T-helper 1 cell (primary cell): ENCODE measurements at places on chromosomes 5 and 9.

GRCh38 chr5:79448336-79448735 lies 65.6 kb downstream of the HOMER1 start:
- DNase-seq: no peak

GRCh38 chr5:74107899-74108298 lies 481.9 kb downstream of the ARHGEF28 start:
- DNase-seq: no peak

GRCh38 chr5:6583049-6583880 lies 49.6 kb downstream of the NSUN2 start:
- DNase-seq: peak; percentile 18

DNA sequence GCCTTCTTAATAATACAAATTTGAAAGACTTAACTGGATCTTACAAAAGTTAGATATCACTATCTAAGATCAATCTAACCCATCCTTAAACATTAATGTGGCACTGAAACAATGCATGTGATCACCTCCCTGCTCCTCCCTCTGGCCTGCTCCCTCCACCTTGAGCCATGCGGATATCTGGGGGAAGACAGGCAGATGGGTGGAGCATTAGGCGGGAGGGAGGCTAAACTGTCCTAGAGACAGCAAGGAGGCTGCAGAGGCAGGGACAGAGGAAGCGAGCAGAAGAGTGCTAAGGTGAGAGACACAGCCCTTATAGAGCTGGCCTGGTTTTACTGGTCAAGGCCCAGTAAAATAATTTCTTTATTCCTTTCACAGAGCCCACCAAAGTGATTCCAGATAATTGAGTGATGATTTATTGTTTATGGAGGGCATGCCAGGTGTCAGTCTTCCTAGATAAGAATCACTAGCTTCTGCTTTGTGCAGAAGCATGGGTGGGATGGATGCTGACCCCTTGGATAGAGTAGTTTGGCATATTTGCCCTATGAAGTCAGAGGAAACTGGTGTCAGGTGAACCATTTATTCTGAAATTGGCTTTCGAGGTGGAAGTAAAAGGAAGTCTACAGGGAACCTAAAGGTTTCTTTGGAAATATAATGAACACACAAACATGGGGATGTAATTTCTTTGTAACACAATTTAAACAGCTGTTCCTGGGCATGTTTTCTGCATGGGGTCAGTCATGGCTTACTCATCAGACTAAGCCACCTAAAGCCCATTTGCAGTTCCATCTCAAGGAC lies 188.3 kb downstream of the GNAQ start:
- no peak for DNase-seq

GRCh38 chr9:120942186-120943001 lies 15.8 kb upstream of the TRAF1 start:
- no peak for DNase-seq

GRCh38 chr9:135155396-135155795 lies 67.9 kb downstream of the OLFM1 start:
- no peak for DNase-seq

GRCh38 chr9:127136880-127137639 lies 14.6 kb upstream of the ANGPTL2 start:
- DNase-seq: no peak

- peak; percentile 3 for DNase-seq
Observed at GRCh38 chr9:84697509-84698114, 28.1 kb downstream of the NTRK2 start.

GRCh38 chr9:27818348-27818747 lies 245.1 kb upstream of the C9orf72 start:
- DNase-seq: no peak

DNA sequence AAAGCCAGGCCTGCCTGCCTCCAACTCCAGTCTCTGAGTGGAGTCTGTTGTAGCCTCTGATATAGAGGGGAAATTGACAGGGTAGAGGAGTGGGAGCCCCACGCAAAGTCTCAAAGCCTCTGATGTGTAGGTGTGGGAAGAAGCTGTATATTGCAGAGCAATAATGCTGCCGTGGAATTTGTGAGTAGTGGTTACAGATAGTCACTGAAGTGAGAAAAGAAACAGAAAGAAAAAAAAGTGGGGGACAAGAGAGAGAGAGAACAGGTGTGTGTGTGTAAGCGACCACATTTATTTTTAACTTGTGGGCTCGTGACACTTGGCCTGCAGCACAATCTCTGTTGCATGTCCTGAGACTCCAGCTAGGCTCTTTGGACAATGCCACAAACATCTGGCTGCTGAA lies 227.8 kb downstream of the NSG2 start:
- no peak for DNase-seq

DNA sequence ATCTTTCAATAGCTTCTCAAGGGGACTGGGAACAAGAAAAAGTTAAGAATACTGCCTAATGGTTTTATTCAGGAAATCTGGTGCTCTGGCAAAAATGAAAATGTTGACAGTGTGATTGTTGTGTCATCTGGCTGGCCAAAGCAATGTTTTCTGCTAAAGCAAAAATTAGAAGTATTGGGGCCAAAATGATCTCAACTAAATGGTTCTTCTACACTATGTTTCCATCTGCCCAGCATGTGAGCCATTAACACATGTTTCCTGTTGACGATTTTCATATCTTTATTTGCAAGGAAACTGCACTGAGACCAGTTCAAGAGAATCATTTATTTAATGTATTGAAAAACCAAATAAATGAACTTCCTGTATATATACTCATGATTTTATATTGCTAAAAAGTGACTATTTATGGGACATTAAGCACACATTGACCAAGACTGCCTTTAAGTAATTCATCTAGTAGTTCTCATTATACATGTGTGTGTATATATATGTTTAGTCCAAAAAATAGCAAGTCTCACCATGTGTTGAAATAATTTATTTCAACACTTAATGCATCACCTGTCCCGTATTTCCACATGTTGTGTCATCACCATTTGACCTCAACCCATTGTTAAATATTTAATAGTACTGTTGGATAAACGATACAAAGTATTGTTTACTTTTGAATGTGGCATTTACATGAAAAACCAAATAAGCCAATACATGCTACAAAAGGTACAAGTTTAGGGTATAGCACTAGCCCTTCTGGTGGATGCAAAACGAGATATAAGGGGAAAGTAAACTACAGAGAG lies 7.5 kb upstream of the FST start:
- DNase-seq: no peak

- no peak for DNase-seq
Observed at GRCh38 chr9:13388157-13388556, 108.7 kb upstream of the MPDZ start.

- no peak for DNase-seq
Observed at GRCh38 chr5:171783051-171783450, 2.6 kb upstream of the SMIM23 start.

DNA sequence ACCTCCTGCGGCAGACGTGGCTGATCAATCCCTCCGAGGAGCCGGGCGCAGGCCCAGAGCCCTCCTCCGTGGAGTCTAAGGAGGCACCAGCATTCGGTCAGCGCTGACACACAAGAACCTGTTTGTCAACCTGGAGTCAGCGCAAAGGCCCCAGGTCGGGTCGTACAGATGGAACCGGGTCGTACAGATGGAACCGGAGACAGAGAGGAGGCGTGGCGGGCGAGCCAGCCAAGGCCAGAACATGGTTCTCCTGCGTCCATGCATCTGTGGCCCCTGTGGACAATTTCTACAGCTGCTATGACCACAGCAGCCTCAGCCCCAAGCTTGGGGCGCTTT lies 125.1 kb upstream of the SARDH start:
- DNase-seq: no peak

DNA sequence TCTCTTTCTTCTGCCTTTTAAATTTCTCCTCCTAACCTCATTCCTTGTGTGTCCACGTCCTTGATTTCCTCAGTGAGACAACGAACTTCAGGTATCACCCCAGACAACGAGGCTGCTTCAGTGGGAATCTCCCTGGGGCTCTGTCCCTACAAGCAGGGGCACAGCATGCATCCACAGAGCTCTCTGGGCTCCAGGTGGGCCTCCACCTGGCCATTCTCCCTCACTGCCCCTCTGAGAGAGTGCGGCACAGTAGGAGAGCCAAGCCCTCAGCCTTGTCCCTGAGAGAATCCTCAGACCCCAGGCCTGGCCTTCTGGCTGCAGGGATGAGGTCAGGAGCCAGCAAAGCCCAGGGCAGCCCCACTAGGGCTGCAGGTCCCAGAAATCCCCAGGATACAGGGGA lies 105.3 kb downstream of the LHFPL2 start:
- DNase-seq: no peak

DNA sequence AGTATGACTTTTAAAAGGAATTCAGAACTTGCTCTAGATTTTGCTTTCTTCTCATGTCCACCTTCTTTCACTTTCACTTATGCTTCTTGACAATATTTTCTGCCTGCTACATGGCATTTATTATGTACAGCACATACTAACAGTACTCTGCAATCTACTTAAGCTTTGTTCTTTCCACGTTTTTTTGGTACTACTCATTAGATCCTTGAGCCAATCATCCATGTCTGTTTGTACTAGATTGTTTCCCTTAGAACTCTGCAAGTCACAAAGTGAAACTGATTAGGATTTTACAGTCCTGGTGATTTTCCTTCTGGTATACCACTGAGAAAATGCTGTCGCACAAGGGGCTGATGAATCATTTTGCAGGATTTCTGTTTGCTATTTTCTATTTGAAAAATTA lies 78.3 kb downstream of the PARP8 start:
- DNase-seq: no peak

DNA sequence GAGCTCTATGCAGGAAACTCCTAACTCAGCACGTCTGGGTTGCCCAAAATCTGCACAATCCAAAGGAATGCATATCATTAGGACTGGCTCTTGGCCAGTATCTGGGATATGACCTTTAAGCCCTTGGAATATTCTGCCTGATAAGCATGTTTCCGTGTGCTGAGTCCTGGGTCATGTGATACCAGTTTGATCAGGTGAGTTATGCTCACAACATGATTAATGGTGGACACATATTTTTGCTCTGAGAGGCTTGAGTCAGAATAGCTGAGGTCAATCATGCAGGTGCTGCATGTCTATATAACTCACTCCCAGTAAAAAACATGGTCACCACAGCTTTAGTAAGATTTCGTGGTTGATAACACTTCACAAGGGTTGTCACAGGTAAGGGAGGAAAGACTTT lies 408.8 kb downstream of the YTHDC2 start:
- DNase-seq: no peak

DNA sequence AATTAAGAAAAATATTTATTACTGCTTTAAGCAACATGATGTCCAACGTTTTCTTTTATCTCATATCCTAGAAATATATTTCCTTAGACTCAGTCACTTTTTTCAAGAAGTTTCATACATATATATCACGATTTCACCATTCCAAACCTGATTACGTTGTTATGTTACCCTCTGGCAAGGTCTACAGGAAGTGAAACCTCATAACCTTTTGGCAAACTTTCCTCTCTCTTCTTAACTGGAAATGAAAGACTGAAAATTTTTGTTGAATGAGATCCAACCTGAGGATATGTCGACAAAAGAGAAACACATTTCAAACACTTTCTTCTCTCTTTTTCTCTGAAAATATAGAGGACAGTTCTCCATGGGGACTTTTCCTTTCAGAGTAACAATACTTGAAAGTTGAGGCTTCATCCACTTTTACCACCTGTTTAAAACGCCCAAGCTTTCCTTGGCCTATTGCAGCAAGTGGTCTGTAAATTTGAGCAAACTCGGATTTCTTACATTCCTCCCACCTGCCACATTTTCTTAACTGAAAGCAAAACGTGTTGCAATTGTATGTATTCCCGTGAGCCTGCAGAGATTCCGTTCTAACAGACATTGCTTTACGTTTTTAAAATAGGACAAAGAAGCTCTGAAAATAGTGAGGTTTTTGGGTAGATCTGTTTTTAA lies 298.1 kb downstream of the CETN3 start:
- DNase-seq: no peak

- DNase-seq: no peak
Observed at GRCh38 chr9:80775530-80775929, 913.8 kb downstream of the TLE1 start.

GRCh38 chr5:32639943-32640342 lies 54.6 kb downstream of the SUB1 start:
- no peak for DNase-seq

GRCh38 chr9:134222018-134222573 lies 57.7 kb upstream of the RNU6ATAC start:
- no peak for DNase-seq

DNA sequence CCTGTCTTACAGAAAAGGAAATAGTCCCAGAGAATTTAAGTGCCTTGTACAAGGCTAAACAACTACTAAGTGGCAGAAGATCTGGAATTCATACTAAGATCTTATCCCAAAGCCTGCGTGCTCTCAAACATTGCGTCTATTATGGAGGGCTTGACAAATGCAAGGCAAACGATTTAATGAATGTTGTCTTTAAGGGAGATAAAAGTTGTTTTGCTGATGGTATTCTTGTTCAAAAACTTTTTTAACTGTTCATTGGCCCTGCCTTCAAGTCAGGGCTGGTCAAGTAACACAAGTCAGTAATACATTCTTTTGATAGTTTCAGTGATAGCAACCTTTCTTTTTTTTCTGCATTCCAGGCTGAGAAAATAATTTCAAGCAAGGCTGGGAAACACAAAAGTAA lies 1.7 kb upstream of the SLC38A9 start:
- DNase-seq: no peak

DNA sequence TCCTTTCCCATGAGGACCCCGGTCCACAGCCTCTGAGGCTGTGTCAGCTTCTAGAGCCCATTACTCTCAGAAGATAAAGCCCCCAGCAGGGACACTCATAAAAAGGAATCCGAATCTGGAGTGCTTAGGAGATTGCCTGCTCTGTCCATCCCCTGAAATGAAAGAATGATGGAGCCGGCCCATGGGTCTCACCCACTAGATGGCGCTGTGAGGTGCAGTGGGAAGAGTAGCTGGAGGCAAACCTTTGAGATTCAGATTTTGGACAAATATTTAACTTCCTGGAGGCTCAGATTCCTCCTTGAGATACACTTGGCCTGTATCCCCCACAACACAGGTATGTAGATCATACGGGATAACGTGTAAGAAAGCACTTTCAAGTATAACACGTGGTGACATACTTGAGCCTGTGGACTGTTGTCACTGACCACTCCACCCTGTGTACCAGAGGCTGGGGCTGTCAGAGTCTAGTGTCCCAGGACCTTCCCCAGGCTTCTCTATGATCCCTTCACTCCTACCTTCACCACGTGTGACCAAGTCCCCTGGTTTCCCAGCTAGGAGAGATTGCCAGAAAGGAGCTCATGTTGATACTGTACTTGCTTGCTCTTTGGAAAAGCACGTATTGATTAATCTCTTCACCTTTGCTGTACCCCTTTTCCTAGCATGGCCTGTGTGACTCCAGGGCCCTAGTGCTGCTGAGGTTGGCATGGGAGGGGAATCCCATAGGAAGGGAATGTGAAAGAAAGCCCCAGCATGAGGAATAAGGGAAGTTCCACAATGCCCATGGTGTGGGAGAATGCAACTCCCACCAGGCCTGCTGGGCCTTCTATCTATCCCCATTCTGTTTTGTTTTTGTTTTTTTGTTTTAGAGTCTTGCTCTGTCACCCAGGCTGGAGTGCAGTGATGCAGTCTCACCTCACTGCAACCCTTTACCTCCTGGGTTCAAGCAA lies 32.1 kb downstream of the TRMO start:
- peak; percentile 50 for DNase-seq
